Pancreas (tissue), 10 donors: ENCODE measurements at places on chromosomes 12 and 14. TPM values are rescaled to one million over a fixed set of nuclear protein-coding genes. Genes with fewer than 3 reads are reported as not detected.

DNA sequence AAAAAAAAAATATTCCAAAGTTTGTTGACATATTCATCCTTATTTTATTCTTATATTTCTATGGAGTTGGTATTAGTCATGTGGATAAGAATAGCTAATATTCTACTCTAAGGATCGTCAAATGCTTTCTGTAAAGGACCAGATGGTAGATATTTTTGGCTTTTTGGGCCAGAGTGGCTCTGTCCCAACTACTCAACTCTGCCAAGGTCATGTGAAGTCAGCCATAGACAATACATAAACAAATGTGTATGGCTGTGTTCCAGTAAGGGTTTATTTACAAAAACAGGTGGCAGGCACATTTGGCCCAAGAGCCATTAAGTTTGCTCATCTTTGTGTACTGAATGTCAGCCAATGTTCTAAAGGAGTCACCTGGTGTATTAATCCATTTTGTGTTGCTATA is 131.8 kb downstream of the TBX5 start:
- no peak overlapping the region for H3K27ac ChIP-seq
- H3K27me3 ChIP-seq: no peaks in the 10 kb centered on the region
- no peak overlapping the region for H3K4me3 ChIP-seq
- no peak for DNase-seq

DNA sequence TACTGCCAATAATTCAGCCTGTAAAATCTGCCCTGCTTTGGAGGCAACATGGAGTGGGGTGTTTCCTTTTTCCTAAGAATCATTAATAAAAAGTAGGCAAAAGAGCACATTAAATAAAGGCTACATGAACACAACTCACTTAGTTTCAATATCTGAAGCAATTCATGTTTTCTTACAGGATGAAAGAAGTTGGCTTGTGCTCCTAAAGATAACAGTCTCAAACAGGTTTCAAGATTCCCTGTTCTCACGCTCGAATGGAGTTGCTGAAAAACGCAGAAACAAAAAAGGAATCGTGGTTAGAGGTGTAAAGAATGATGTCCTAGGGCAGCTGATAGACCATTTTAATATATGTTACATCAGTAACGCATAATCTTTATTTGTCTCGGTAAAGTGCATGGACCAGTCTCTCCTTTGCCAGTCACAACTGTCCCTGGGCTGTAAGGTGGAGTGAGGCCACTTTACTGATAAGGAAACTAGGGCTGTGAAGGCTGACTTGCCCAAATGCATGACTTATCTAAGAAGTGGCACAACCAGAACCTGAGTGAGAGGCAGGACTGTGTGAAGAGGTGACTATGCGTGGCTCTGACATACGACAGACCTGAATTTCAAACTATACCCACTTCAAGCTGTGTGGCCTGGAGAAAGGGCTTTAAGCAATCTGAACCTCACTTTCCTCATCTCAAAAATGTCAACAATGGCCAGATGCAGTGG is 12.6 kb downstream of the GIT2 start:
- no peaks in the 10 kb centered on the region for H3K4me1 ChIP-seq
- H3K27me3 ChIP-seq: no peaks in the 10 kb centered on the region
- H3K4me3 ChIP-seq: no peak overlapping the region
- H3K36me3 ChIP-seq: peaks cover 68% of the 10 kb centered on the region
- H3K27ac ChIP-seq: no peak overlapping the region

DNA sequence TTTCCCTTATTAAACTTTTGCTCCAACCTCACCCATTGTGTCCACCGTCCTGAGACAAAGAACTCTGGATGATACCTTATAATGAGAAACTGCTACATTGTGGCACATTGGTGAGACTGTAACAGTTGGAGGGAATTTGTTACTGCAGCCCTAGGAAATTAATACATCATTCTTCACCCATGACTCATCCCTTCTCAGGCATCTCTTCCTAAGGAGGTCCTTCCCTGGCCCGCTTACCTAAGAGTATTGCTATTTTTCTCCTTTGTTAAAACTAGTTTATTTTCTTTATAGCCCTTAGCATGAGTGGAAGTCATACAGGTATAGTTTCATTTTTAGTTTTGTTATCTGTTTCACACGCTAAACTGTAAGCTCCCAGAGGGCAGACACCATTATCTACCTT is 87.1 kb downstream of the TMEM260 start:
- no peak overlapping the region for H3K4me3 ChIP-seq
- H3K27ac ChIP-seq: no peak overlapping the region
- no peaks in the 10 kb centered on the region for H3K4me1 ChIP-seq

- H3K36me3 ChIP-seq: no peaks in the 10 kb centered on the region
- no peak overlapping the region for H3K27ac ChIP-seq
- no peak for DNase-seq
- H3K4me1 ChIP-seq: no peaks in the 10 kb centered on the region
Measured at GRCh38 chr14:76724651-76725550, 36.4 kb upstream of the VASH1 start.

The KRT77 gene
- total RNA-seq: not detected

The NUAK1 gene
- total RNA-seq: 2.5 TPM
